Activated naive CD8-positive, alpha-beta T cell treated with anti-CD3 and anti-CD28 coated beads for 36 hours (primary cell): ENCODE measurements at places on chromosomes 3 and 15.

DNA sequence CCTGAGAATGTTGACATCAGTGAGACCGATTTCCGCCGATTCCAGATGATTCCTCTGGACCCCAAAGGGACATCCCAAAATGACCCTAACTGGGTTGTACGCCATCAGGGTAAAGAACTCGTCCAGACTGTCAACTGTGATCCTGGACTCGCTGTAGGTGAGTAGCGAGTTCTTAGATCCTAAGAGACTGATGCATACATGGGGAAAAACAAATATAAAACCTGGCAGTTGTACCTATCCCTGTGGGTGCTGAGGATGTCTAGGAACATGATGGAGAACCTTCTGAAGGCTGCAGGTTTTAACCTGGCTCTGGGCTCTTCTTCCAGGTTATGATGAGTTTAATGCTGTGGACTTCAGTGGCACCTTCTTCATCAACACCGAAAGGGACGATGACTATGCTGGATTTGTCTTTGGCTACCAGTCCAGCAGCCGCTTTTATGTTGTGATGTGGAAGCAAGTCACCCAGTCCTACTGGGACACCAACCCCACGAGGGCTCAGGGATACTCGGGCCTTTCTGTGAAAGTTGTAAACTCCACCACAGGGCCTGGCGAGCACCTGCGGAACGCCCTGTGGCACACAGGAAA lies 12.3 kb downstream of the THBS1 start:
- DNase-seq = no peak

DNA sequence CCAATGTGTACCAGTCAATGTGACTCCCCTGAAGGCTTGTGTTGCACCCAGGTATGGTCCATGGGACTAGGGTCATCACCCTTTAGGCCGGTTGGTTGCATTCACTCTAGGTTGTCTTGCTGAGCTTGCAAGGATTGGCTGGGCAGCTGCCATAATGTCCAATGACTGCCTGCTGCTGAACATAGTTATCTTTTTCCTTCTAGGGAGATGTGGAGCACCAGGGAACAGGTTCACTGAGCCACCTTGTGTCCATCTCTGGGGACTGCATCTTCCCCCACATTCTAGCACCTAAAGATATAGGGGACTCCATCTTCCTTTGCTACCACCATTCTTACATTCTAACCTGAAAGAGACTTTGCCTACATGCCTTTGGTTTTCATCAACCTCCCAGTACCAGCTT lies 580.4 kb upstream of the TBL1XR1 start:
- DNase-seq = peak; percentile 33

DNA sequence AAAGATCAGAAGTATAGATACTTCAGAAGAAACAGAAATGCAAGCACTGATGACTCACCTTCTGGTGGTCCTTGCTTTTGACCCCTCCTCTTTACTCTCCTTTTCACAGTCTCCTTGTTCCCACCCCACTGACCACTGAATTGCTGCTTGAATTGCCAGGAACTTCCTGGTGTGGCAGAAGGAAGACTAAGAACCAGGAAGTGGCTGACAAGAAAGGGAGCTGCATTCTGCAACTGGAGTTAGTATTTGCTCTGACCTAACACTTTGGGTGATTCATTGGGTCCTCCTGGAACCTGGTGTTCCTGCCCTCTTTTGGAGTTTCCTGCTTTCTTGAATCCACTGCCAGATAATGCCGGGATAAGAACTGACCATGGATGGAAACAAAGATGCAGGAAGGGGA lies 23.0 kb downstream of the KY start:
- no peak for DNase-seq

- DNase-seq = no peak
Measured at GRCh38 chr3:28972921-28973320, 307.9 kb upstream of the RBMS3 start.

DNA sequence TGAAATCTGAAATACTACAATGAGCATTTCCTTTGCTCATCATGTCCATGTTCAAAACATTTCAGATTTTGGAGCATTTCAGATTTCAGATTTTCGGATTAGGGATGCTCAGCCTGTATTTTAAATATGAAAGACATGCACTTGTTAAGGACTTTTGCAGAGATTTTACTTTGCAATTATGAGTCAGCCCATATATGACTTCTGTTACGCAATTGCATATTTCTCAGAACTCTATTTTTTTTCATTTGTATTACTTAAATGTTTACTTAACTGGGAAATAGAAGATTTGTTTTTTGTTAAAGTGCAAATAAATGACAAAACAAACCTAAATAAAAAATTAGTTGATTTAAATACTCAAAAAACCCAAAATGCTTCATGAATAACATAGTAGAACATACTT lies 376.2 kb downstream of the ZBTB20 start:
- no peak for DNase-seq

DNA sequence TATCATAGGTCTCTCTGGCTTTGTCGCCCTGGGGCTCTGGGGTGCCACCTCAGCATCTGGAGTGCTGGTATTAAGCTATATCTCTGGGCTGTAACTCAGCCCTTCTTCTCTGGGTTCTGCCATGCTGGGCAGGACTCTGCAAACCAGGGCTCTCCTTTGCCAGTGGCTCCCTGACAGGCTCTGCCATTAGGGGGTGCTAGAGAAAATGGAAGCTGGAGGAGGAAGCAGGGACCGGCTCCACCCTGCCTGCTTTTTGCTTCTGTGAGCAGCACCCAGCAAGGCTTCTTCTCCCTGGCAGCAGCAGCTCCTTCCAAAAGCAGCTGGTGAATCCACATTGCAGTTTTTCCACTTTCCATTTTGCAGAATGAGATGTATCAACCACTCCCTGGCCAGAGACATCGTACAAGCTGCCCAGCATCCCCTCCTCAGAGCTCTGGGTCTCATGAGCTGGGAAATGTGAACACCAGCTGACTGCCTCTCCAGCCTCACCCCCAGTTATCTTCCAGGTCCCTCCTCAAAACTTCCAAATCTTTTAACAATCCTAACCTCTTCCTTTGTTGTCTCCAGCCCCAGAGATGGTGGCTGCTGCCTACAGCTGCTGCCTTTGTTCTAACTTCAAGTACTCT lies 165.0 kb downstream of the ABHD5 start:
- peak; percentile 29 for DNase-seq
